EL (cell line): ENCODE measurements at places on chromosomes 11 and 22.

GRCh38 chr11:74417860-74418508, 19.8 kb upstream of the PGM2L1 start:
- peak; percentile 25 for DNase-seq

DNA sequence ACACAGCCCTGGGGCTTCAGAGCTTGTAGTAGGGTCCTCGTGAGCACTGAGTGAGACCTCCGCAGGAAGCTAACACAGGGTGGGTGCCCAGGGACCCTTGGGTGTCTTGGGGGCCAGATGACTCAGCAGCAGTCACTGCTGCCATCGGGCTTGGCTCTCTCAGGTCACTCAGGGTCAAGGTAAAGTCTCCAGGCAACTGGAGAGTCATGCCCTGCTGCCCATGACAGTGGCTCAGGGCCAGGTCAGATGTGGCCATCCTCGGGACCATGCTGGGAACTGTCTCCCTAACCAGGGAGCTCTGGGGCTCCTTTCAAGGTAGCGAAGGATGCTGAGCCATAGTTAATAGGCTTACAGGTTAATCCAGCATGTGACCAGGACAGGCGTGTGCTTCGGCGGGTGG, 44.4 kb upstream of the SLC22A12 start:
- no peak for DNase-seq

GRCh38 chr22:33007485-33007884, 50.7 kb downstream of the SYN3 start:
- DNase-seq = no peak

DNA sequence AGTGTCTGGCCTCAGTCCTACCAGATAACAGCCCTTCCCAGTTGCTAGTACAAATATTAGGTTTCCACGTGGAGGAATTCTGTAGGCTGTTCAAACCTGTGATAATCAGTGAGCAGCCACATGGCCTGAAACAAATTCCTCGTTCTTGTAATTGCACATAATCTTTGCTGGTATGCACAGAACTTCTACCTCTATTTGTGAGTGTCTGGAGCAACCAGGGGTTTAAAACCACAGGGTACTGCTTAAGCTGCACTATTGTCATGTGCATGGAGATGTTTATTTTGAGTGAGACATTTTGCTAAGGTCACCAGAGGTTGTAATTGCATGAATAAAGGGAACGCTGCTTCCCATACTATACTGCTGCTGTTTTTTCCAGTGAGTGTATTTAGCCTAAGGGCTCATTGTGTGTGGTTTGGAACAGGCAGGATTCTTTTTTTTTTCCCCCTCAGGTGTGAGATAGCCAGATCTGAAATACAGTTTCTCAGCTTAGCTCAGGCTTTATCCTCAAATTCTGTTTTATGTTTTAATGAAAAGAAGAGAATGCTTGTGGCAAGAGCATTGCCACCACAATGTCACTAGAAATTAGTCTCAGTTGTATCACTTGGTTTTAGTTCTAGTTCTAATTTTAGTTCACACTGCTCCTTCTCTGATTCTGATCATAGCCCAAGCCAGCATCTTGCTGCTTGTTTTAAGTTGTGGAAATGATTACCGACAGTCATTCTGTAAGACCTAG, 60.5 kb downstream of the CYB5R2 start:
- DNase-seq = no peak

- no peak for DNase-seq
These were observed 85.1 kb downstream of the DEPDC5 start for GRCh38 chr22:31838917-31839316.

GRCh38 chr11:75351791-75352587, 528 bp upstream of the ARRB1 start:
- no peak for DNase-seq

GRCh38 chr11:46265764-46266163, 11.7 kb upstream of the CREB3L1 start:
- DNase-seq = no peak

- DNase-seq = no peak
These were observed 12.0 kb downstream of the OR5B21 start for GRCh38 chr11:58495906-58496305.

DNA sequence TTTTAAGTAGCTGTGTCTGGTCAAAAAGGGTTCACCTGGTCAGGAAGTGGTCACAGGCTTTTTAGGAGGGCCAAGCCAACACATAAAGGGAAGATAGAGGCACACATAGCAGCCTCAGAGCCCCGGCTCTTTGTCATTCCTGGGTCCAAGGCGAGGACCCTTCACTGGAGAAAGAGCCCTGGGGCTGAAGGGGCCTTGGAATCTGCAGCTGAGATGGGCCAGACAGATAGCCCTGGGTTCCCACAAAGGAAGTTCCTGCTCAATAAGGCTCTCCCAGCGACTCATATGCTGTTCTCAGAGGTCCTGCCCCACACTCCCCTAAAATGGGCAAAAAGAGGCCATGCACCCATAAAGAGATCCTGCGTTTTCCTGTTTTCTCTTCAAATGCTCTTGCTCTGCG, 77.7 kb downstream of the LINC01488 start:
- peak; percentile 21 for DNase-seq

DNA sequence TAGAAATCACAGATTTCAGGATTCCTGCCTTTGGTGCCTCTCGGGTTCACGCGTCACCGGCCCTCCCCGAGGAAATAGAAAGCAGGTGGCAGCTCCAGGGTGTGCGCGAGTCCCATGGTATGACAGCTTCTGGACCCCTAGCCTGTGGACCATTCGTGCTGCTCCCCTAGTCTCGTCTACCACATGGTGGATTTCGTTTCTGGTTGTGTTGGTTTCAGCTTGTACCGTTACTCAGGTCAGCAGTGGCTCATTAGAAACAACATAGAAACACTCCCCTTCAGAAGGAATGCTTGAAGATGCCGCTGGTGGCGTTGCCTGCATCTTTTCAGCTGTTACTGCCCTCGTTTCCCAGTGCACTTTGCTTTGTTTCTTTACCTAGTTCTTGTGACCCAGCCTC, 700 bp downstream of the TTC17 start:
- peak; percentile 38 for DNase-seq

DNA sequence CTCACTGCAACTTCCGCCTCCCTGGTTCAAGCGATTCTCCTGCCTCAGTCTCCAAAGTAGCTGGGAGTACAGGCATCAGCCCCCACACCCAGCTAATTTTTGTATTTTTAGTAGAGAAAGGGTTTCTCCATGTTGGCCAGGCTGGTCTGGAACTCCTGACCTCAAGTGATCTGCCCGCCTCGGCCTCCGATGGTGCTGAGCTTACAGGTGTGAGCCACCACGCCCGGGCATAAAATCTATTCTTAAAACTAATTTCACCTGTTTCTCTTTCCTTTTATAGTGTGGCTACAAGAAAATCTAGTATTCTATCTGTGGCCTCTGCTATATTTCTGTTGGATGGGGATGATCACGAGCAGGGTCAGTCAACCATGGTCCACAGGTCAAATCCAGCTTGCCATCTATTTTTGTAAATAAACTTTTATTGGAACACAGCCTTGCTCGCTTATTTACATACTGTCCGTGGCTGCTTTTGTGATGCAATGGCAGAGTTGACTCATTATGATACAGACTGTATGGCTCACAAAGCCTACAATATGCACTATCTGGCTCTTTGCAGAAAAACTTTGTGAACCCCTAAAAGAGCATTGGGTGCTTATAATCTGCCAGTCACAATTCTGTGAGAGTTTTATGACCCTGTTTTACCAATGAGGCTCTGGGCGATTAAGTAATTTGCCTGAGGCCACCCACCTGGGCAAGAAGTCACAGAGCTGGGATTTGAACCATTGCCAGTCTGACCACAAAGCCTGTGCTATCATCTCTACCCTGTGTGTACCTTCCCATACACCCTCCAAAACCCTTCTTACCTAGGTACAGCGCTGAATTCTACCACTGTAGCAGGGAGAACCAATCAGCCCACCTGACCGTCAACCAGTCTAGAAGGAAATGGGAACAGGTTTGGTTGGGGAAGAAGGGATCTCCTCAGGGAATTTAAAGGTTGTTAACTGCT, 28.3 kb downstream of the SLC1A2 start:
- peak; percentile 74 for DNase-seq

GRCh38 chr22:36914390-36914752, 943 bp downstream of the CSF2RB start:
- no peak for DNase-seq

GRCh38 chr11:65181569-65182257, at the start of gene CAPN1:
TSS of gene CAPN1 (plus strand) at chr11:65181928. CDS start at chr11:65182702, 774 bp downstream.
- DNase-seq = peak; percentile 96
